ENCODE measurements at places on chromosomes 3 and 15.
A peak's percentile ranks its signal among the peaks of the same experiment; 100 is the strongest.

DNA sequence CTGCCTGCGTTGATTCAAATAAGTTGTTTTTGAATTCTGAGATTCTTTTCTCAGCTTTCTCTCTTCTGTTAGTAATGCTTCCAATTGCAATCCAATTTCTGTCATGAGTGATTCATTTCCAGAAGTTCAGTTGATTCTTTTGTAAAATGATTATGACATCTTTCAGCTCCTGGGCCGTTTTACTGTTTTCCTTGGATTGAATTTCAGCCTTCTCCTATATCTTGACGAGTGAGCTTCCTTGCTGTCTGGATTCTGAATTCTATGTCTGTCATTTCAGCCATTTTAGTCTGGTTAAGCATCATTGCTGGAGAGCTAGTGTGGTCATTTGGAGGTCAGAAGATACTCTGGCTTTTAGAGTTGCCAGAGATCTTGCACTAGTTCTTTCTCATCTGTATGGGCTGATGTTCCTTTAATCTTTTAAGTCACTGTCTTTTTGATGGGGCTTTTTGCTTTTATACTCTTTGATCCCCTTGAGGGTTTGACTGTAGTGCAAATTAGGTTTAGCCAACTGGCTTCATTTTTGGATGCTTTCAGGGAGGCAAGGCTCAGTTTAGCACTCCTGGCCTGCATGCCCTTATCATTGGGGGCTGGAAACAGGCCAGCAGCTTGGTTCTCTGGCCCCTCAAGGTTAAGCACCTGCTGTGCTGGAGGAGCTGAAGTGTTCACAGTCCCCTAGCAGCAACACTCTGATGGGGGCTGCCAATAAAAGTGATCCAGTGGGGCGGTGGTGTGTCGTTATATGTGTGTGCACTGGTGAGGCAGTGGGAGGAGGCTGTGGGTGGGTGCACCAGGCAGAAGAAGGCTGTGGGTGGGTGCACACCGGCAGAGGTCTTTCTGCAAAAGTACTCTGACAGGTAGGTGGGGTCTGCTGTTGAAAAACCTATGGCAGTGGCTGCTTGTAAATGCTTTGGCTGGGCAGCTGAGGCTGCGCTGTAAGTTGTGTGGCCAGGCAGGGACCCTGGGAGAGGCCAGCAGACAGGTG, 51.2 kb downstream of the MCTP2 start:
- no peak for DNase-seq

DNA sequence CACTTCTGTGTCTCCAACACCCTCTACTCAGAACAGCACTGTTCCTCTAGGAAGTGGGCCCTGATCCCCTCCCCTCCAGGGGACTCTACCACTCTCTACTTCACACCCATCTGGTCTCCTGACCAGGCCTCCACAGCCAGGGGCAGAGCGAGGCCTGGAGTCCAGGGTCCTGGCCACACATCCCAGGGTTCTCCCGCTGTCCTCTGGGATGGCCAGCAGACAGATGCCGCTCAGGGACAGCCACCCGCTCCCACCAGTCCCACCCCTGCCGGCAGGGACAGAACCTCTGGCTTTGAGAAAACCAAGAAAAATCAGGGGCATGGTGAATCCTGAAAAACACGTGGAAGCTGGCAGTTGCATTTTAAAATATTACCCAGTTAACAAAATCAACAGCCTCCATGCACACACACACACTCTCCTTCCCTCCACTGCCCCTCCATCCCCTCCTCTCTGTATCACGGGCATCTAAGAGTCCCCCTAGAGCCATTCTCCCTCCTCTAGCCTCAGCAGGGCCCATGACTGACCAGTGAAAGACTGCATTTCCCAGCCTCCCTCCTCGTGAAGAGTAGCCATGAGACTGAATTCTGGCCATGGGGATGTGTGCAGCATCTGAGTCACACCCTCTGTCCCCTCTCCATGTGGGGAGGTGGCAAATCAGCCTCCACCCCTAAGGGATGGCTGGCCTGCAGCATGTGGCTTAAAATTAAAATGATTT, 32.1 kb upstream of the IQSEC1 start:
- no peak for DNase-seq

DNA sequence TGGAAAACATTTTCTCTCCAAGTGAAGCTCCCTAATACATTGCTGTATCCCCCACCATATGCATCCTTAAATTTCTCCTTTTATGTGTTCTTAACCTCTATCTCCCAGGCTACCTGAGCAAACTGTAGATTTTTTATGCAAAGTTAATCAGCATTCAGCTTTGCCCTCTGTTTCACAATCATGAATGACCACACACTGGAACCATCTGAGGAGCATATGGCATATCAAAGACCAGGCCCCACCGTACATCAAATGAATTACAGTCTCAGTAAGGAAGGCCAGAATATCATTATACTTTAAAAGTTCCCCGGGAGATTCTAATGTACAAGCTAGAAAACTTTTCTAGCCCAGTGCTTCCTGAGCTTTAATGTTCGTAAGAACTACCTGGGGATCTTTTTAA, 115.5 kb upstream of the NECTIN3 start:
- no peak for DNase-seq

GRCh38 chr3:134211797-134212196, 38.9 kb downstream of the RYK start:
- no peak for DNase-seq

DNA sequence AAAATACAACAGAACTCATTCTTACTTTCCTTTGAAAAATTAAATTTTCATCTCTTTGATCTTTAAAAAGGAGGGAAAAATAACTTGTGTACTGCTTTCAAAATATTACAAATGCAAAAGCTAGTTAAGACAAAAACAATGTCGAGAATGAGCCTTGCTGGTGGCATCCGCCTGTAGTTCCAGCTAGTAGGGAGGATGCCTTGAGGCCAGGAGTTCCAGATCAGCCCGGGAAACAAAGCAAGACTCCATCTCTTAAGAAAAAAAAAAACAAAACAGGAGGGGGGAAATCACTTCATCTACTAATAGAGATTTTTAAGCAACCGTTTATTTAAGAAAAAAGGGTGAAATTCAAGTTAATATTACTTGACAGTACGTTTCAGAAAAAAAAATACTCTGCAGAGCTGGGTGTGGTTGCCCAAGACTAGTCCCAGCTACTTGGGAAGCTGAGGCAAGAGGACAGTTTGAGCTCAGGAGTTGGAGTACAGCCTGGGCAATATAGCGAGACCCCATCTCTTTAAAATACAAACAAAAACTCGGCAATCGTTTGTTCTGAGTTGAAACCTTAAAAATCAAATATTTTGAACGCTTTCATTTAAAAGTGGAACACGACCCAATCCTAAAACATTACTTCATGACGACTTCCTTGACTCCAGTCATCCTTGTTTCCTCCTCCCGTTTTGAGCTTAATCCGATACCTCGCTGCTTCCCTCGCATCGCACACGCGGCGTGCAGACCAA, 1.2 kb downstream of the KPNA1 start:
- DNase-seq: peak; percentile 33

- no peak for DNase-seq
Observed at GRCh38 chr3:43587303-43587702, 34.5 kb downstream of the ANO10 start.

DNA sequence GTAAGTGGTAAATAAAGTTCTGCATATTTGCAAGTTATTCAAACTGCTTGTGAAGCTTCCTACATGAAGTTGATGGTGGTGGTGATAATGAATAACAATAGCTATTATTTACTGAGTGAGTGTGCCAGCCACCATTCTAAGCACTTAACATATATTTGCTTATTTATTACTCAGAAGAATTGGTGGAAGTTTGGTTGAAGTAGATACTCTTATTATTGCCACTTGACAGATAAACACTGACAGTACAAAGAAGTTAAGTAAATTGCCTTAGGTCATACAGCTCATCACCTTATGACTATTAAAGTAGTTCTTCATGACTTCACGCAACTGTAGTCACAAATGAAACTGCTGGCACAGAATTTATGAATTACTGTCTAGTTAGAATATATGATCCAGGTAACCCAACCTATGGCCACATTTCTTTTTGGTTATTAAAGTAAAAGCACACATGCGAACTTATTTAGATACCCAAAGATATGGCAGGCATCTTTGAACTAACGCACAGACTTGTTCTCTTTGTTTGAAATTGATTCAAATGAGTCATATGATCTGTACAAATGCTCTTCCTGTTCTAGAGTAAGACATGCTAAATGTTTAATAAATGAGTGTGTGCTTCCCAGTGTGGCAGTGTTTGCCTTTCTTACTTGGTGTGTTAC, 99.8 kb upstream of the NR2F2 start:
- DNase-seq: no peak

GRCh38 chr3:71423151-71423906, 160.2 kb downstream of the FOXP1 start:
- DNase-seq: peak; percentile 25

GRCh38 chr3:143806038-143806437, 42.2 kb downstream of the SLC9A9 start:
- no peak for DNase-seq

DNA sequence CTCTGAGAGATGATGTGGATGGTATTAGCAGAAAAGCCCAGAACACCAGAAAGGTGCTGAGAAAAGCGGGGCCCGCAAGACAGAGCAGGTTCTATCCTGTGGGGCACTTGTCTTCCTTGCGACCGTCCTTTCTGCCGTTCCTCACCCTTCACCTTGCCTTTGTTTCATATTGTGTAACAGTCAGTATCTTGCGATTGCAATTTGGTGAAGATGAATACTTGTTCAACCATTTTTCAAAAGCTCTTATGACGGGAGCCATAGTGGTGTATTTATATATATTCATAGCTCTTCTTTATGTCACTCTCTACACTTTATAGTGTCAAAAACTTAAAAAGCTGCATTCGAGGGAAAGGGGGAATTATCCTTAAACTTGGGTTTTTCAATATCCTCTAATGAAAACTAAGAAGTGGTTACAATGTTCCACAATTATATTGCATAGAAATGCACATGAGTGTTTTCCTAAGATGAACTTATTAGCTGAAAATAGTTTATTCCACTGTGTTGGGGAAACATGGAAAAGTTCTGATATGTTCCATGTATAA, 797 bp downstream of the MAP3K13 start:
- no peak for DNase-seq

DNA sequence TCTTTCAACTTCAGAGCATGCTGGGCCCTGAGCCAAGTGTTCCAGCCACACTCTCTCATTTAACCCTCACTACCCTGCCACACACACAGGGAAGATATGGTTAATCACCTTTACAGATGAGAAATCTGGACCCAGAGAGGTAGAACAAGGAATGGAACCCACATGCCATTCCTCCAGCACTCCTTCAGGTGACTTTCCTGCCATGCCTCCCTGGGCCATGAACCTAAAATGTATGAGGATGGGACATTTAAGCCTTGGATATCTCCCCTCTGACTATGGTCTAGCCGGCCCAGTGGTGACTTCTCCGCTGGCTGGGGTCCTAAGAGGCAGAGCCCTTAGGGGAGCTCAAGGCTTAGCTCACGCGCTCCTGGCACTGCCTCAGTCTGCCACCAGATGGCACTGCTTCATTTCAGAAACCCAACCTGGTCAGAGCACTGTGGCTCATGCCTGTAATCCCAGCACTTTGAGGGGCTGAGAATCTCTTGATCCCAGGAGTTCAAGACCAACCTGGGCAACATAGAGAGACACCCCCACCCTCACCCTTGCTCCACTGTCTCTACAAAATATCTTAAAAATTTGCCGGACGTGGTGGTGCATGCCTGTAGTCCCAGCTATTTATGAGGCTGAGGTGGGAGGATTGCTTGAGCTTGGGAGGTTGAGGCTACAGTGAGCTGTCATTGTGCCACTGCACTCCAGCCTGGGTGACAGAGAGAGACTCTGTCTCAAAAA, 2.2 kb upstream of the DCAF1 start:
- DNase-seq: peak; percentile 47

- DNase-seq: no peak
Observed at GRCh38 chr3:195587406-195587805, 3.7 kb upstream of the APOD start.

GRCh38 chr15:77160562-77161478, 89.9 kb upstream of the TSPAN3 start:
- DNase-seq: no peak

DNA sequence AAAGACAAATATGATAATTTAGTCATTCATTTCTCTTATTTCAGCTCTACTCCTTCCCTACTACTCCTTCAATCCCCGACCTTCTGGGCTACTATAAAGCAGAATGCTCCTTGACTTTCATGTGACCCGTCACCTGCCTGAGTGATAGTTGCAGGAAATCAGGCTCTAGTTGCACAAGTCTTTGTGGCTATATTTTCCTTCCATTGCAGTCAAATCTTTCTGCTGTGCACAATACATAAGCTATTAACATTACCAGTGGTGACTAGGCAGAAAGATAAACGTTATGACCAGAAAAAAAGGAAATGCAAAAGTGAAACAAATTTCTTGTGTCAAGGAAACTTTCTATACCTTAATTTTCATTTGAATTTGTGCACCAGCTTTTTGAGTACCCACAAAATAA, 2.3 kb downstream of the SUCNR1 start:
- DNase-seq: no peak

- no peak for DNase-seq
Observed at GRCh38 chr15:70266412-70267121, 168.8 kb upstream of the TLE3 start.

DNA sequence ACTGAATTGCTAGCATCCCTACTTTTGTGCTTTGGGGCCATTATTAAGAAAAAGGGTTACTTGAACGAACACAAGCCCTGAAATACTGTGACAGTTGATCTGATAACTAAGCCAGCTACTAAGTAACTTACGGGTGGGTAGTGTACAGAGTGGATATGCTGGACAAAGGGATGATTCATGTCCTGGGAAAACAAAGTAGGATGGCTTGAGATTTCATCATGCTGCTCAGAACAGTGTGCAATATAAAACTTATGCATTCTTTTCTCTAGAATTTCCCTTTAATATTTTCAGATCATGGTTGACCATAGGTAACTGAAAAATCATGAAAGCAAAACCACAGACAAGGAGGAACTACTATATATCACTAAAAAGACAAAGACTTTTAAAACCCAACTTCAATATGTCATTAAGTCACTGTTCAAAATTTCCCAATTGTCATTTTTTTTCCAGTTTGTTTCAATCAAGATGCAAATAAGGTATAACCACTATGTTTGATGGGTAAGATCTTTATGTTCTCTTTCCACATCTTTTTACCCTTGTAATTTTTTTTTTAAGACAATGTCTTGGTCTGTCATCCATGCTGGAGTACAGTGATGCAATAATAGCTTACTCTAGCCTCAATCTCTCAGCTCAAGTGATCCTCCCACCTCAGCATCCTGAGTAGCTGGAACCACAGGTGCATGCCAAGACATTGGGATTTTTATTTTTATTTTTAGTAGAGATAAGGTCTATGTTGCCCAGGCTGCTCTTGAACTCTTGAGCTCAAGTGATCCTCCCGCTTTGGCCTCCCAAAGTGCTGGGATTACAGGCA, 67.7 kb downstream of the IFT80 start:
- DNase-seq: no peak

DNA sequence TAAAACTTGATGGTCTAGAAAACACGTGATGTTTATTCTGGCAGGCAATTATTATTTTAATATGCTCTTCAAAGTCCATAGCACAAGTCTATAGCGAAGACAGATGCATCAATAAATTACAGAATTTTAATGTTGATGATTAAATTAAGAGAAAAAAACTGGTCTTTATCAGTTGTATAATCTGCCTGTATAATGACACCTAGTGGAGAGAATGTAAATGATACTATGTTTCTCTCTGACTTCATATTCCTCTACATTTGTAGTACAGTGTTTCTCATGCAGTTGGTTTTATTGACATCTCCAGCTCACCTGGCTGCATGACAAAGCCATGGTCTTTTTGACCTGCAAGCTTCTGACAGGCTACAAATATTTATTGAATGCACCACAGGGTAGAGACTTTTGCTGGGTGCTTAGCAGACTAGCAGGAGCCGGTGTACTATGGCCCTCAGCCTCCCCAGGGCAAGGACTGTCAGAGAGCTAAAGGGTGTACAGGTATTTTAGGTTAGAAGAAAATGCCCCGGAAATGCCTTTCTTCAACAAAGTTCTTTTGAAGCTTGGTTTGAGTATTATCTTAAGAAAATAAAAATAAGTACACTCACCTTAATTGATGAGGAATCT, 289.9 kb downstream of the GAP43 start:
- DNase-seq: peak; percentile 3

Measured in HFF-Myc (cell line).